Activated B cell treated with CpG ODN at 0.5 μM for 24 hours (primary cell): ENCODE measurements at places on chromosomes 2 and 18. TPM values are rescaled to one million over a fixed set of nuclear protein-coding genes. Genes with fewer than 3 reads are reported as not detected.

DNA sequence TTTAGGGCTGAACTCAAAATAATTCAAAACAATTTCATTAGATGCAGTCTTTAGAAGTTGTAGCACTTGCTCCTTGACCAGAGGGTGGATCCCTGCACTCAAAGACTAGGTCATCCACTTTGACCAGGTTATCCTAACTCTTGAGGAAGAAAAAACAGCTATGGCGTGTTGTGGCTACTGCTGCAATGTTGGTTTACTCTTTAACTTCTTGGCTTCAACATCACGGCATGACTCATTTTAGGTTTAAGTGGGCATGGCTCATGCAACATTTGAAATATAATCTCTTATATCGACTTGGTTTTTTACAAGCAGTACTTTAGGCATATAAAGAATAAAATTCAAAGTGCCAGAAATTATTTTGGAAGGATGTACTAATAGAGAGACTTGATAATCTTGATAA lies 35.4 kb downstream of the ANKRD29 start:
- DNase-seq, result no peak

The POTEJ gene
- not detected in 2 replicates for total RNA-seq

DNA sequence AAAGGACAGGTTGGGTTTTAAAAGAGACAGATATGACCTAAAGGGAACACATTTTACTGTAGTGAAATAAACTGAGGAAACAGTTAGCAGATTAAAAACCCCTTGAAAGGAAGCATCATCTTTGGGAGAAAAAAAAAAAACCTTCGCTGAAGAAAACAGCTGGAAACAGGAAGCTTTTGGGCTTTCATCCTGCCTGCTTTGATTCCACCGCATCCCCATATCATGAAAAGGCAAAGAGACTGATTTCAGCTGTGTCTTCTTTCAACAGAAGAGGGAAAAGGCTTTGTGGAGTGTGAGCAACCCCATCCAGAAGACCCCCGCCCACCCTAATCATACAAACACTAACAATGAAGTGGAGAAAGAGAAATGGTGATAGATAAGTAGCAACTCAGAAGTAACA lies 86.4 kb downstream of the TCF4 start:
- no peak for DNase-seq

DNA sequence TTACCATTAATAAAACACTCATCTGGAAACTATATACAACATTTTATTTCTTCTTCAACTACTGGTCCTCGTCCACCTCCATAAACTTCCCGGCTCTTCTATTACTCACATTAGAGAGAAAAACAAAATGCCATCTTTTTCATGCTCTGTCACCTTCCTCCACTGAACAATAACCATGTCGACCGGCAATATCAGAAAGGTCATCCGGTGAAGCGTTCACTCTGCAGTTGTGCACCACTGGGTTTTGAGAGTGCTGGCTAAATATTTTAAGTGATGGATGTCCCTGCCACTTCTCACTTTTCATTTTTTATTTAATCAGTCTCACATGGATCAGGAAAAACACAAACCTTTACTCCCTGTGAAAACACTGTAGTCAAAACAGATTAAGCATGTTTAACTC lies 48.2 kb downstream of the SPP2 start:
- no peak for DNase-seq

- no peak for DNase-seq
Observed at GRCh38 chr18:37266290-37266689, 299.3 kb downstream of the CELF4 start.

DNA sequence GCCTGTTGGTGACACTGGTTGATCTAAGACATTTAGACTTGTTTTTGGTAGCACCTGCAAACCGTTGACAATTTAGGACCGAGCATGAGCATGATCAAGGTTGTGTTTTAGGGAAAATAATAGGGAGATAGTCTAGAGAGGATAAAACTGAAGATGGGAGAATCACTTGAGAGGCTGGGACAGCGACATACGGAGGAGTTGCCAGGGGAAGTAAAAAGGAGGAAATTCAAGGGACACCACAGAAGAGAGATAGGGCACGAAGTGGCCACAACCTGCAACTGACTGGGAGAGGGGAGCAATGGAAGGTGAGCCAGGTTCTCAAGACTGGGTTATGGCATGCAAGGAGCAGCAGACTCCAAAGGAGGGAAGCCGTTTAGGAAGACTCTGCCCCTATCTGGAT lies 1.4 kb upstream of the ATP8B1 start:
- no peak for DNase-seq

- DNase-seq, result no peak
Observed at GRCh38 chr18:68454511-68455228, 260.2 kb downstream of the TMX3 start.

DNA sequence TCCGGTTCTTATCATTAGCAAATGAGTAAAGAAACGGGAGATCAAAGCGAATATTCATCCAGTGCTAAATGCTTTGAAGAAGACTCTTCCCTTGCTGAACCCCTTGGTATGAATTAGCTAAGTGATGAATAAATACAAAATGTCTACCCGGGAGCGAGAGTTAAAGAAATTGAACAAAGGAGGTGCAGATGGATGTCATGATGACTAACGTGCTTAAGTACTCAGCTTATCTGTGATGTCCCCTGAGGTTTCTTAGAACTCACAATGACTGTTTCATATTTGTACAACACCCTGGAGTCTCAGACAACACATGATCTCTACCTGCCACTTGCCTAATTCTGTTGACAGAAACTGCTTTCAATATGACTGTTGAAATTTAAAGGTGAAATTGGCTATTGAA lies 148.5 kb downstream of the TMEM200C start:
- DNase-seq, result no peak

The DYSF gene
- 0.10 and 0.13 TPM in 2 replicates for total RNA-seq

The STARD6 gene
- total RNA-seq, result not detected in 2 replicates
